Stimulated activated CD8-positive, alpha-beta memory T cell treated with anti-CD3 and anti-CD28 coated beads, Interleukin-15, amount 100 ng/mL, for 1 hour (primary cell): ENCODE measurements at places on chromosomes 5 and 9.

GRCh38 chr5:135133181-135133580, 99.2 kb upstream of the PITX1 start:
- DNase-seq = no peak

DNA sequence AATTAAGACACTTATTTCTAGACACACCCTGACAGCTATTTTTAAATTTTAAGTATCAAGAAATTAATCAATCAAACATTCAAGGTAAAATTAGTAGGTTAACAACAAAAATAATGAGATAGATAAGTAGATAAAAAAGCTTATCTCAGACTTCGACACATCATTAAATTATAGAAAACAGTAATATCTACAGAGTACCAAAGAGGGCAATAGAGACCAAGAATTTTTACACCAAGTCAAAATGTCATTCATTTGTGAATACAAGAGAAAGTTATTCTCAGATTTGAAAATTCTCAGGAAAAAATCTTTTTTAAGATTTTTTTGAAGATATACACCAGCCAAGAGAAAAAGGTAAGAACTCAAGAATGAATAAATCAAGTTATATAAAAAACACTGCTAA, 445.6 kb downstream of the ACTL7B start:
- DNase-seq = no peak

DNA sequence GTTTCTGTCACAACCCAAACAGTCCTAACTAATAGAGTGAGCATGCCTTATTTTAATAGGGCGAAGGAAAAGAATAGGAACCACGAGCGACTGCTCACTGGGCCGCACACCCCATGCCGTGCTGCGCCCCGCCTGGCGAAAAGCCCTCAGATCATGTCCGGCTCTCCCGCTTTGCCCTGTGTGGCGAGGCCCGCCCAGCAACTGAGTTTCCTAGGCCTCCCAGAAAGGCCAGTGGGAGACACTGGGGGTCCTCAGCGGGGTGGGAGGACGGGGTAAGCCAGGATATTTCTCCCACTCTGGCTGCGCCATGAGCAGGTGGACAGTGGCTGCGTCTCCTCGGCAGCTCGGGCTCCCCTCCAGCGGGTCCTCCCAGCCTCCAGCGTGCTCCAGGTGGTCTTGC, 138.0 kb downstream of the GAPVD1 start:
- DNase-seq = no peak

DNA sequence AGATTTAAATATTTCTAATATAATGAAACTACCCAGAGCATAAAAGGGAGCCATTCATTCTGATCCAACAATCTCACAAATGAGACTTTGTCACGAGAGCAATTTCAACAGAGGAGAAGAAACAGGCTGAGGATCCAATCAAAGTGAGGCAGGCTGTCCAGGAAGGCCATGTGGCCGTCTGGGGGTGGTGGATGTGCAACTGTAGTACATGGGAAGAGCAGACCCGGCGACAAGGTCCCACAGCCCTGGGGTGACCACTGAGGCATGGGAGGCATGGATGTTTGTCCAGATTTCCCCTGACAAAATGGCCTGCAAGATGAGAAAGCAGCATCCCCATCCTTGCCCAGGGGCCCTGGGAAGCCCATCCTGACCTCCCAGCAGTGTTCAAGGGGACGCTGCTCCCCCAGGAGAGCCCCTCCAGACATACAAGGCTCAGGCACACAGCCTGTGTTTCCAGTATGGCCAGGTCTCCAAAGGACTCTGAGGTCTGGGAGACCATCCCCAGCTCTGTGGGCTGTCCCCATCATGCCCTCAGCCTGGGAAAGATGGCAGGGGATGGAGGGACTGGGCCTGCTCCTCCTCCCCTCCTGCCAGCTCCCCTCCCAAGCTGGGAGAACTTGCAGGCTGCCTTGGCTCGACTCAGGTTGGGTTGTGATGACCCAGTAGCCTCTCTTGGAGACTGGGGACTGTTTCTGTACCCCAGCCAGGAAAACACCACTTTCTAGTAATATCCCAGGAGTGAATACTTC, 27.5 kb upstream of the FCN2 start:
- DNase-seq = no peak

DNA sequence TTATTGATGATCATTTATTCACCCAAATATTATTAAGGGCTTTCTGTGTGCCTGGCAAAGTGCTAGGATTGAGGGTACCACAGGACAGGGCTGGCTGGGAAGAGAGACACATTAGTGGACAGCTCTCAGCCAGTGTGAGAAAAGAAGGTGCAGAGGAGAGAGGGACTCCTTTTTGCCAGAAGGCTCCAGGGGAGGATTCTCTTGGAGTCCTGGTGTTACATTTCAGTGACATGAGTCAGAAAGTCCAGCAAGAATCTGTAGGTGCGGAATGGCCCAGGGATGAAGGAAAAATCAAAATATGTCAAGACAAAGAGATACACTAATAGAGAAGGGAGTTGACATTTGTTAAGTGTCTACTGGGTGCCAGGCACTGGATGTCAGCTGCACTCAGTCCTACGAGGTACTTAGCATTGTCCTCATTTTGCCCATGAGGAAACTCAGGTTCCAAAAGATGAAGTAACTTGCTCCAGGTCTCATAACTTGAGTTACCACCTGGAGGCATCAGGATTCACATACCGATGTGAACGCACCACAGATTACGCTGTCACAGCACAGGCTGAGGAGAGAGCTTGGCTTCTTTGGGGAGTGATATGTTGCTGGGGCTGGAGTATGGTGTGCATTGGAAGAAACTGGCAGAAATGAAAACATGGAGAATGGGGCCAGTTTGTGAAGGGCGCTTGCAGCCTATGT, 60.5 kb downstream of the RASGRF2 start:
- no peak for DNase-seq

- no peak for DNase-seq
Measured at GRCh38 chr9:85243977-85244376, 497.8 kb downstream of the AGTPBP1 start.

DNA sequence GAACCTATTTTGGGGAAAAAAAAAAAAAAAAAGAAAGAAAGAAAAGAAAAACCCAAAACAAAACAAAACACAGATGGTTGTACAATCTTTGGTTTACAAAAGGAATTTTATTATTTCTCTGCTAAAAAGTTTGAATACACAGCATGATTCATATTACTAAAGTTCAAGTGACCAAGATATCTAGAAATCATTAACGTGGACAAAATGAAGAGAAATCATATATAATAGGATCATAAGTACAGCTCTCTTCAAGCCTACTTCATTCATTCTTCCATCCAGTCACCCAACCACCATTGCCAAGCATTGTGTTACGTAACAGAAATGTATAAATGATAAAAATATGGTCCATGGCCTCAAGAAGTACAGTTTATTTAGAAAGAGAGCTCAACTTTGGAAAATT, 52.9 kb downstream of the ZDHHC21 start:
- DNase-seq = no peak

GRCh38 chr5:1037123-1037670, 28.6 kb downstream of the NKD2 start:
- DNase-seq = no peak

DNA sequence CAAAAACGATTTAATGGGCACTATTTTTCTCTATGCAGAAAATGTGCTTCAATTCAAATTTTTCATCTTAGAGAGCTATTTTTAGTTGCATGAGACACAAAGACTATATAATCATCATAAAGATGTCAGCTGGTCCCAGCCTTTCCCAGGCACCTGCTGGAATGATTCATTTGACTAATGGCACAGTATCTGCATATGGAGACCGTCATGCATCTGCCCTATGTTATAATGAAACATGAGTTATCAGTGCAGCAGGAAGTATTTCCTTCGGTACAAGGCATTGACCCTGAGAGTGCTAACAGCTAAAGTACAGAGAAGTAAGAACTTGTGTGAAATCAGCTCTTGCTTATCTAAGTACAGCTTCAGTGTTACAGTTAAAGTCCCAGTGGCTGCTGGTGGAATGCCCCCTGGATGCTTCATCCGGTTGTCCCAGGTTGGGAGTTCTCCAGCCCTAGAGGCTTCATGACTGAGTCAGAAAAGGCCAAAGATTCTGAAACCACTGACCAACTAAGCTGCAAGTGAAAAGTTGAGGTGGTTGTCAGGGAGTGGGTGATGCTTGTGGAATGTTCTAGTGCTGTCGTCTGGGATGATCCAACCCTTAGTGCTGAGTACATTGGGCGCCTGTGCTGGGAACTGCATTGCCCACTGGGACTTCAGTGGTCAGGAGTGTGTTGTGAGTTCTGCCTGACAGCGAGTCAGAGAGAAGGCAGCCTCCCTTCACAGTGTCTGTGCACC, 57.2 kb downstream of the MTRR start:
- no peak for DNase-seq

DNA sequence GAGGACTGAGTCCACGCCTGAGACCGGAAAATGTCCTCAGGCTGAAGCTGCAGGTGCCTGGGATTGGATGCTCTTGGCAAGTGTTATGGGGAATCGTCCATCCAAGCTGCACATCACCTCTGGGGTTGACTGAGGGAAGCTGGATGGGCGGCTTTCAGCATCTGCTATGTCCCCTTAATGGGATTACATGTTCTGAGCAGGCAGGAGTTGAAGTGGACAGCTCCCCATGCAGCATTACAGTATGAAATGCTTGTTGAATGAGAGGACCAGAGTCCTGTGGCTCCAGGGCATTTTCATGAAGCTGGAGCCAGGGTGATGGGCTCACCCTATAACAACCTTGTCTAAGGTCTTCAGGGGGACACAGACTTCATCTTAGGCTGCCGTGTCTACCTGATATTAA, 270.9 kb downstream of the HSPA4 start:
- no peak for DNase-seq

DNA sequence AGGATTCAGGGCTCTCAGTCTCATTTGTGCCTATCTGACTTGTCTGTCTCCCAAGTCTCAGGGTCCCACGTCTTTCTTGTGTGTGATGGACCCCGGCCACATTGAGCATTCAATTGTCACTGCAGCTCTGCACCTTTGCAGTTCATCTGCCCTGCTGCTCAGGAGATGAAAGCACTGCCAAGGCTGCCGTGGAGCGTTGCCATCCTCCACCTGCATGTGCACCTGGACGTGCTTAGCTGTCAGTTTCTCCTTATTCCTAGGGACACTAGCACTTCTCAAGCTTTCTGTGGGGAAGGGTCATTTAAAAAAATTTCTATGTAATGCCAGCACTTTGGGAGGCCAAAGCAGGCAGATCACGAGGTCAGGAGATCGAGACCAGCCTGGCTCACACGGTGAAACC, 22.8 kb upstream of the GFPT2 start:
- DNase-seq = no peak

DNA sequence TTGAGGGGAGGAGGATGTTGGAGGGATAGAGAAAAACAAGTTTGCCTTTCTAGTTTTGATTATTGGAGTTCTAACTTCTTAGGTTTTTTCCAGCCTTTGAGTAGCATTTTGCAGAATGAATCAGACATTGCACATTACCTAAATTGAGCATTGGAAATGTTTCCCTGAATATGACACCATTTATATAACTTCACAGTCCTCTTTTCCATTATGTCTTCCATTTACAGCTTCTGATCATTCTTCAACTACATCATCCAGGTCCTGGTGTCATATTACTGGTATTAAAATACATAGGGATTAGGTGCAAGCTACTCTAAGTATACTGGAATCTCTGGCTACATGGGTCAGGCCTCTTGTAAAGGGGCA, 286.1 kb downstream of the ARHGAP26 start:
- no peak for DNase-seq

DNA sequence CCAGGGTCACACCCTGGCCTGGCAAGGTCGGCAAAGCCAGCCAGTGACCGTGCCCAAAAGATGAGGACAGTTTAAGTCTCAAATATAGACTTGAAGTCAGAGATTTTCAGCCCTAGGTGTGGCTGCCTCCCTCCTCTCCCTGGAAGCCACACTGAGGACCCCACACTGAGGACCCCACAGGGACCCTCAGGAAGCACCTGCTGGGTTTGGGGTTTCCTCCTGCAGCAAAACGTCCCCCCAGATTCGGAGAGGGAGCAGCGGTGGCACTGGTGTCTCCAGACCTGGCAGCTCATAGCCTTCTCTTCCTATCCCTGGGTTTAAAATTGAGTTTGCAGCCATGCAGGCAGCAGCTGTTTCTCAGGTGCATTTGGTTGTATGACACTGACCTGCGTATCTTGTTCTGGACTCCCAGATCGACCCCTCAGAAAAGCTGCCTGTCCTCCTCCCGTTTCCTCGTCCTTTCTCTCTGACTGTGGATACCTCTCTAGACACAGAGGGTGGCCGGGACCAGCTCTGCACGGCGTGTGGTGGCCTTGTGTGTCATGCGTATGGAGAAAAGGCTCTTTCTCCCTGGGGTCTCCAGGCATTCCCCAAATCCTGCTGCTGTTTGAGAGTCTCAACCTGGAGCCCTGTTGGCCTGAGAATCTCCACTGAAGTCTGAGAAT, 36.6 kb downstream of the MRPL36 start:
- no peak for DNase-seq

- DNase-seq = no peak
Measured at GRCh38 chr5:44613936-44614335, 194.8 kb upstream of the MRPS30 start.

GRCh38 chr9:109143881-109144562, 23.0 kb downstream of the FRRS1L start:
- no peak for DNase-seq

GRCh38 chr9:81535542-81536241, 153.7 kb downstream of the TLE1 start:
- no peak for DNase-seq

DNA sequence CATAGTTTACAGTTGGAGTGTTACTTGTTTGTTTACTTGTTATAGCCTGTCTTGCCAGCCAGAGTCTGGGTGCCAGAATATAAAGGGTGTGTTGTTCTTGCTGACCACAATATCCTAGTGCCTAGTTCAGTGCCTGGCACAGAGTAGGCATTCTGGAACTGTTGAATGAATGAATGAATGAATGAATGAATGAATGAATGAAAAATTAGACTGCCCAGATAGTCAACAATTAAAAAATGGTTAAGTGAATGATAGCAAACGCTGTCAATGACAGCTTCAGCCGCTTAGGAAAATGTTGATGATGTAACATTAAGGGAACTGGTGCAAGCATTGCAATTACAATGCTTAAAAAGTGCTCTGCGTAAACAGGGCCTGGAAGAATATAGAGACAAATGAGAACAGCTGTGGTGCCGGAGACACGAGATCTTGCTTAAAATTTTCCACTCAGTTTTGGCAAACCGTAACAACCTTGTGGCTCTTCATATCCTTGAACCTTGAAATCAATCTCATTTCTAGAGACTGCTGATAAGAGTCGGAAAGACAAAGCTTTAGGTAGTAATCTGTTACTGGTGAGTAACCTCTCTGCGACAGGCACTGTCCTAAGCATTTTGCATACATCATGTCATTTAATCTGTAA, 4.7 kb upstream of the TTLL11 start:
- DNase-seq = no peak
